HT1080 (cell line): ENCODE measurements at places on chromosomes 5 and 9.

DNA sequence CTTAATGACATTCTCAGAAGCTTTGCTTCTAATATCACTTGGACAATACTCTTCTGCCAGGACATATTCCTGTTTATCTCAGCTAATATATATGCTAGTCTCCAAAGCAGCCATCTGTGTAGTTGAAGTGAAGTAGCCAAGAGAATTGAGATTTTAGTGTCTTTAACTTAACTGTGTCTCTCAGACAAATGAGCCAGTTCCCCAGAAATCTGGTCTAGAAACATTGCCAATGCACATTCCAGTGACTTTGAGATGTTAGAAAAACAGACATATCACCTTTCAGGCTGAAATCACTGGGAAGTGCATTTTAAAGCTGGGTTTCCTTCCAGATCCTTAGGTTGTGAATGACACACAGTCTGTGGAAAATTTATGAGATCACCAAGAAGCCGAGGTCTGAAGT lies 114.6 kb downstream of the MTX3 start:
- no peak for DNase-seq

DNA sequence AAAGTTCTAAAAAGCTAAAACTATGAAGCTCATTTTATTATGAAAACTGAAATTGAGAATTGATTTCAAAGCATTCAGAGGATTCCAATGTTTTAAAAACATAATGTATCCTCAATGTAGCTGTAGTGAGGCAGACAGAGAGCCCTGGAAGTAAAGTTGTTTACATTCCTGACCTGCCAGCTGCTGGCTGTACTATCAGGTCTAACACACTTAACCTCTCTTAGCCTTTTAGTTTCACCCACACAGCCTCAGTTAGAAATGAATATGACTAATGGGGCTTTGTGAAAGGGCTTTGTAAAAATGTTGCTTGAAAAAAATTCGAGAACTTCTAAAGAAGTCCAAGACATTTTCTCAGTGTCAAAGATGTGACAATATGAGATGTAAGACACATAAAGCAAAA lies 122.6 kb downstream of the FBXL17 start:
- DNase-seq = no peak

- peak; percentile 48 for DNase-seq
Measured at GRCh38 chr5:81020478-81021167, 60.5 kb downstream of the RASGRF2 start.

DNA sequence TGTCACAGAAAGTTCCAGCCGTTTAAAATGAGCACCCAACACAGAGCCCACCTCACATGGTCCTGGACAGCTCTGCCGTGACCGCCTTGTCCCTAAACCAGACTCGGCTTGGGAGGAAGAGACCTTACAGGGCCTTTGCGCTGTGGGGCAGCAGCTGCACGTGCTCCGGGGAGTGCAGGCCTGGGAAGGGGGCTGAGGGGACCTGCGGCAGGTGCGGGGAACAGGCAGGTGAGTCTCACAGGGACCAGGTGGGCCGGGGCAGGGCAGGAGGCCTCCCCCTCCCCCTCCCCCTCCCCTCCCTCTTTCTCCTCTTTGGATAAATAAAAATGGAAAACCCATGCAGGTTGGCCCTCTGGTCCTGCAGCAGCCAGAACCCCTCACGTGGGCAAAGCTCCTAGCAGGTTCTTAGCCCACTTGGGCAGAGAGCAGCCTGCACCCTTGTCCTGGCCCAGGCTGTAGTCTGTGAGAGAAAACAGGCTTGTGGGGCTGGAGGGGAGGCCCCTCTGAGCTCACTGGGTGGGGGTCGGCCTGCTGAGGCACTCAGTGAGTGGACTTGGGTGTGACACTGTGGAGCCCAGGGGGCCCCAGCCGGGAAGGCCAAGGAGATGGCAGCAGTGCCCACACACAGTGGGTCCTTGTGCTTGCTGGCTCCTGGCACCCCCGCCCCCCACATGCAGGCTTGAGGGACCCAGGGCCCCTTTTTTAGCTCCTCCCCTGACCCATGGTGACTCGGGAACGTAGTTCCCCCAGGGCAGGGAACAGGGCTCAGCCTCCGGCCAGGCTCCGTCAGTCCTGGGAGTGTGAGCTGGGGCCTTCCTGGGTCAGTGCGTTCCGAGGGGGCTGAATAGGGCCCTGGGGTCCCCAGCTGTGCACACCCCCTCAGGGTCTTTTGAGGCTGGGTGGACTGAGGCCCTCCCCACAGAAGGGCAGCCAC lies 40.0 kb upstream of the CACNA1B start:
- no peak for DNase-seq

DNA sequence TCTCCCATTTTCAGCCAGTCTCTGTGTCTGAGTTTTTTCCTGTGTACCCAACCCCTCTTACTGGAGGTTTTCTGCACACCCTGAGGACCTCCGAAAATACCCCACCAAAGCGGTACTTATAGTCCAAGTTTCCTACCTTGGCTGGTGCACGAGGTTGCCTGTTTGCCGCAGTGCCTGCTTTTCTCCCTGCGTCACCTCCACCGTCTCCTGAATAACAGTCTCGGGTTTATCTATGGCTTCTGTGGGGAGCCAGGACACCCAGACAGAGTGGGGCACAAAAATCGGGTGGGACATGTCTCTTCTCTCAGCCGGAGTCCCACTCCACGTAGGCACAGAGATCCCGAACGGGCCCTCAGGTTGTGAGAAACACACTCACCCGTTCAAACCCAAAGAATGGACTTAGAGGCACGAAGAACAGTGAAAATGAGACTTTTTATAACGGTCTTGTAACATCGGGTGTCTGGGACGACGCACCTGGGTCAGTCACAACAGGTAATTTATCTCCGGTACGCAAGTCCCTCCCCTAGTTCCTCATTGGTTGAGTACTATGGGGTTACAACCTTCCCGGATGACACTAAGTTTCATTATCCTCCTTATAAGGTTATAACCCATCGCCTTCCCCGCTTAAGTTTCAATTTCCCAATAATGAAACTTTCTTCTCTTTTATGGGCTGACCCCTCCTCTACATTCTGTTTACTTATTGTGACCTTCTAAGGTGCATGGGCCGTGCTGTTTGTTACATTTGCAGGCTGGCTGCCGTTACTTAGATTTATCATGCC lies 970.2 kb upstream of the COX7C start:
- DNase-seq = no peak

DNA sequence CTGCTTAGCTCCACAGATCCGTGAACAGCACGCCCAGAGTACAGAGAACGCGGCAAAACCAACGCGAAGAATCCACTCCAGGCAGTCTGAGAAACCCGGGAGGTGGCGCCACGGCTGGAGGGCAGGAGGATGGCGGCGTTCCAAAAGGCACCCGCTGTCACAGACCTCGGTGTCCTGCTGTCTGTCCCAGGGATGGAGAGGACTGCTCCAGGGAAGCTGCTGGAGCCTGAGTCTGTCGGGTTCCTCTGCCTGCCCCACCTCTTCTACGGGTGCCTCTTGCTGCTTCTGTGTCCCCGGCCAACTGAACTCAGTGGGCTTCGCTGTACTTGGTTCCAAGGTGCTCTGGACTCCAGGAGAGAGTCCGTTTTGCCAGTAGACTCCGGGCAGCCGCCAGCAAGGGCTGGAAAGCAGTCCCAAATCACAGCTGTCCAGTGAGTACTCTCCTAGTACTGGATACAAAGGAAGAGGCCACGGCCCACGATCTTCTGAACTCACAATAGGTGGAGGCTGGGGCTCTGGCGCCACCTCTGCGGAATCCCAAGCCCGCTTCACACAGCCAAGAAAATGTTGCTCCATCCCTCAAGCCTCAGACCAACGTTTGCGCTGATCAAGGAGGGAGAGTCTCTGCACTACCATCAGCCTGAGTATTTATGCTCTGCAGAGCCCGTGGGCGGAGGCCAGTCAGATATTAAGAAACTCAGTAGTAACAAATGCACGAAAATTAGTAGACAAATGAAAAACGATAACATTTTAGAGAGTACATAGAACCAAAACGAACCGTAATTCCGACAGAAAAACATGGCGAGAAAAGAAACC lies 440 bp downstream of the ANXA2R start:
- DNase-seq = no peak

DNA sequence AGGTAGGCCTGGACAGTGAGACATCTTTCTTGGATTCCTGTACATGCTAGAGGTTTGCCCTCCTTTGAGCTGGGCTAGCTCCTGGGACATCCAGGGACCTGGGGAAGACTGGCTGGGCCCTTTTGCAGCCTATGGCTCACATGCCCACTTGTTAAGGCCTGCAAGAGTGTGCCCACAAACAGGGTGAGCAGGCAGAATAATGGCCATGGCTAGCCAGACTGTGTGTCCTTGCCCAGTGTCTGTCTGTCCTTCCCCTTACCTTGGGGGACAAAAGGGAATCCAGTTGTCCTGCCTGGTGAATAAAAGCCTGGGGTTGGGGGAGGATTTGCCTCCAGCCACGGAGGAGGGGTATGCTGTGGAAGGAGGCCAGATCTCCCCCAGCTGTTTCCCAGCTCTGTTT lies 13.0 kb upstream of the CXXC5 start:
- no peak for DNase-seq

- DNase-seq = no peak
Measured at GRCh38 chr5:132788990-132789886, 12.2 kb upstream of the SEPTIN8 start.

GRCh38 chr5:122262103-122262502 lies 49.9 kb upstream of the SNCAIP start:
- DNase-seq = peak; percentile 37

DNA sequence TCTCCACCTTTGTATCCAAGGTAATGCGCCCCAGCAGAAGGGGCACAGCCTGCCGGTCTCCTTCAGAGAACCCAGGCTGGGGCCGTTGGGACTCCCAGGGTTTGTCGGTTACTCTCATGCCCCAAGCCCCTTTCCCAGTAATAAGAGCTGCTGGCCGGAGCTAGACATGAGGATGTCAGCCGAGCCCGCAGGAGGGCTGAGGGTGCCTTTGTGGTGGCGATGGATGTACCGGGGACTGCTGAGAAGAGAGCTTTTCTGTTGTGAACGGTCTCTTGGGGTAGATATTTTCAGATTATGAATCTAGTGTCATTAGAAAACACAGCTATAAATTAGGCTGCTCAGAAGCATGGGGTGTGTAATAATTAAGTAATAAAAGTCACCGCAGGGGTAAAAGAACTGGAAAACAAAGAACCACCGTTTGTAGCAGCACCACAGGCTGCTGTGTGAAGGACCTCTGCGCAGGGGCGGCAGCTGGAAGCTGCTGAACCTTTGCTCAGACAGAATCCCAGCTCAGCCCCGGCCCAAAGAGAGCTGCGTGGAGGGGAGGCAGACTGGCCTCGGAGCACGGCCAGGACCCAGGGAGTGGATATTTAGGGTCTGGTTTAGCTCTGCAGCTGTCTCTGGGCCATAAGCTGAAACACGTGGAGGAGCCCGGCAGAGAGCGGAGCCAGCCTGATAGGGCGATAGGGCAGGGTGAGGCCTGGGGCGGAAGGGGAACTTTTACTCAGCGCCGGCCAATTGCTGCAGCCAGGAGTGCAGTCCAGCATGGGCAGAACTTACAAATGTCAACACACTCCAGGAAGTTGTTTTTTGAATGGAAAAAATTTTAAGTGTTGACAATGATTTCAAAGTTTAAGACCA lies 50.5 kb upstream of the BARHL1 start:
- no peak for DNase-seq

- DNase-seq = peak; percentile 24
Measured at GRCh38 chr5:95935553-95936100, 26.0 kb downstream of the ELL2 start.

DNA sequence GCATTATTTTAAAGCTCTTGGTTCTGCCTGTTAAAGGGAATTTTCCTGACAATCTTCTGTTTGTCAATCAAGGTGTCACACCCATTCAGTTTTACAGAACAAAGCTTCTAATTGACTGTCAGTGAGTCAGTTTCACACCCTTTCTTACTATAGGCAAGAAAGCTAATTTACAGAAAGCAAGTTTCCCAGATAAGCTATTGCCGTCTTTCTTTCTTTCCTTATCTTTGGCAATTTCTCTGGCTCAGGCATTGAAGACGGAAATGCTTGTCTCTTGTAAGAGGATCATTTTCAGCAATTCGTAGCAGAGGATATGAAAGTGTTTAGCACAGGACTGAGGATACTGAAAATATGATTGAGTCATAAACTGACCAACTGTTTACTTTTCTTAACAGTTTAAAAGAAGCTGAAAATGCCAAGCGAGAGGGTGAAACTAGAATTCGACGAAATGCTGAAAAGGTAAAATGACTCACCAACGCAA lies 27.0 kb downstream of the SPINK5 start:
- DNase-seq = no peak

DNA sequence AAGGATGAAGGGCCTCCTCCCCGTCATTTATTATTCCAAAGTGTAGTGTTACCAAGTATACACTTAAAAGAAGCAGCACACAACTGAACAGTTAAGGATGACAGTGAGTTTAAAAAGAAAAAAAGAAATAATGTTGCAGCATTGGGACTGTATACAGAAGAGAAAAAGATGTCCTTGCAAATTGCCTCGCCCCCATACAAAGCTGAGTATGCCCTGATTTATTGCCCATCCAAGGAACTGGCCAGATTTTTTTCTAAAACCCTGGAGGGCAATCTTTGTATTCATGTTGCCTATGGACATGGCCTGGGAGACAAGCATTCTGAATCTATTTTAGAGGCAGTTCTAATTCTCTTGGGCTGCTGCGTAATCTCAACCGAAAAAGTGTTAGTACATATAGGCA lies 182.7 kb upstream of the NR4A3 start:
- DNase-seq = no peak

- DNase-seq = no peak
Measured at GRCh38 chr5:172638209-172638768, 2.8 kb upstream of the NEURL1B start.

- DNase-seq = peak; percentile 89
Measured at GRCh38 chr5:56190497-56190896, 42.6 kb downstream of the ANKRD55 start.

DNA sequence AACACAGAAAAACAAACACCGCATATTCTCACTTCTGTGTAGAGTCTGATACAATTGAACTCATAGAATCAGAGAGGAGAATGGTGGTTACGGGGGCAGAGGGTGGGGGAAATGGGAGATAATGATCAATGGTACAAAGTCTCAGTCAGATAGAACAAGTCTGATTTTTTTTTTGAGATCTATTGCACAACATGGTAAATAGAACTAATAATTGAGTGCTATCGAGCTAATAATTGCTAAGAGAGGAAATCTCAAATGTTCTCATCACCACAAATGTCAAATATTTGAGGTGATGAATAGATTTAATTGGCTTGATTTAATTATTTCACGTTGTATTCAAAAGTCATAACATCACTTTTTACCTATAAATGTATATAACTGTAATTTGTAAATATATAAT lies 121.0 kb upstream of the SPIN1 start:
- no peak for DNase-seq

DNA sequence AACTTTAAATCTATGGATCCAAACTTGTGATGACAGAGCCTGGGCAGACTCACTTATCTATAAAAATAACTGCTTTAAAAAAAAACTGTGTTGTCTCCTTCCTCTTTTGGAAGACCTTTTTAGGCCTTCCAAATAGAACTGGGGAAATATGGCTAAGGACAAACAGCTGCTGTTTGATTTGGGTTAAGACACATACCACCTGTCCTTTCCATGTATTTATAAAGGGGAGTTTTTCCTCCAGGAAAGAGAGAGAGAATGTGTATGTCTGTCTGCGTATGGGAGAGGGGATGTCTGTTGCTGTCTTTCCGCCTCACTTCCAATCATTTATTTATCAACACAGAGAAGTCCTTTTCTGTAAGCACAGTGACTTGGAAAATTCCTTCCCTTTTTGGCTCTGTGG lies 2.8 kb downstream of the ARHGEF37 start:
- no peak for DNase-seq

- peak; percentile 11 for DNase-seq
Measured at GRCh38 chr5:33933723-33934169, 2.4 kb upstream of the RXFP3 start.
